ENCODE measurements at places on chromosomes 1 and 21.

DNA sequence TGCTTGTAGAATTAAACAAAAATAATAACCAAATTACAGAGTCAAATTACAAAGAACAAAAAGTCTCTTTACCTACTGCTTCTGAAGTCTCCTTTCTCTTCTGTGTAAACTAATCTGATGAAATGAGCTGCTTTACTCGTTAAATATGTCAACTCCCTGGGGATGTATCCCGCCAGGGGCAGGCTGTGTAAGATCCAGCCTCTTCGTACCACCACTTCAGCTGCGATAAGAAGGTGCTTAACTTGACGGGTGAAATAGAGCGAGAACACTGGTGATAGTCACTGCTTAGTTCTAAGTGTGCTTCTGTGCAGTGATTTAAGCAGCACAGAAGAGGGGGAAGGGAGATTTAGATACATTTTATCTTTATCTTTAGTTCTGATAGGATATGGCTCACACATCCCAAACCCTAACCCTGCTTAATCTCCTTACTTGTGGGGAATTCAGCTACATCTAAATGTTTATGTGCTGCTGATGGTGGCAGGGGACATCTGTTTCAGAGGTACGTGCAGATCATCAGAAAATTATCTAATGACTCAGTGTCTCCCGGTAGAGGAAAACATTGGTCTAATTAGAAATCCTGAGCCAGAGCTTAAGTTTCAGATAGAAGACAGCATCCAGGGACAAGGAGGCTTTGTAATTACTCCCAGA lies 46.0 kb downstream of the RHOU start:
- peak; percentile 58 for DNase-seq

DNA sequence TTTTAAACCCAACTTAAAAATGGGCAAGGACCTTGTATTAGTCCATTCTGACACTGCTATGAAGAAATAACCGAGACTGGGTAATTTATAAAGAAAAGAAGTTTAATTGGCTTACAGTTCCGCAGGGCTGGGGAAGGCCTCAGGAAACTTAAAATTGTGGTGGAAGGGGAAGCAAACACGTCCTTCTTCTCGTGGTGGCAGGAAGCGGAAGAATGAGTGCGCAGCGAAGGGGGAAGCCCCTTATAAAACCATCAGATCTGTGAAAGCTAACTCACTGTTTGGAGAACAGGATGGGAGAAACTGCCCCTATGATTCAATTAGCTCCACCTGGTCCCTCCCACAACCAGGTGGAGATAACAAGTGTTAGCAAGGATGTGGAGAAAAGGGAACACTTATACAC lies 237.7 kb downstream of the SEC16B start:
- no peak for DNase-seq

GRCh38 chr1:30778154-30778978 lies 20.8 kb upstream of the LAPTM5 start:
- peak; percentile 54 for DNase-seq

- DNase-seq = no peak
These were observed 1.8 kb upstream of the NFIA start for GRCh38 chr1:61080413-61081143.

DNA sequence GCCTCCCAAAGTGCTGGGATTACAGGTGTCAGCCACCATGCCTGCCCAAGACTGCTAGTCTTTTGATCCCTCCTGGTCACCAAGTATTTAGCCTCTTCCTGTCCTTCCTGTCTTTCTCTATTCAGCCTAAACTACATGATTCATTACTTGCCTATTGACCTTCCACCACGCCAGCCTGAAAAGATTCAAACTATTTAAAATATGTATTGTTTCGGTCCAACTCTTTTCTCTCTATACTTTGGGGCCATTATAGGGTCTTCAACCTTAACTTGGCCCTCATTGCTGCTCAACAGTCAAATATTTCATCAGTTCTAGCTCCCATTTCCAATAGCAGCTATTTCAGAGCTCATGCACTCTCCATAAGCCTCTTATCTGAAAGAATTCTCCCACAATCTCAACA lies 153.0 kb downstream of the TNFSF18 start:
- DNase-seq = no peak

- no peak for DNase-seq
These were observed 119.5 kb downstream of the CASZ1 start for GRCh38 chr1:10676963-10677362.

- DNase-seq = no peak
These were observed 67.5 kb downstream of the NVL start for GRCh38 chr1:224262373-224263054.

- DNase-seq = no peak
These were observed 502 bp upstream of the SLC35A3 start for GRCh38 chr1:99969260-99969728.

DNA sequence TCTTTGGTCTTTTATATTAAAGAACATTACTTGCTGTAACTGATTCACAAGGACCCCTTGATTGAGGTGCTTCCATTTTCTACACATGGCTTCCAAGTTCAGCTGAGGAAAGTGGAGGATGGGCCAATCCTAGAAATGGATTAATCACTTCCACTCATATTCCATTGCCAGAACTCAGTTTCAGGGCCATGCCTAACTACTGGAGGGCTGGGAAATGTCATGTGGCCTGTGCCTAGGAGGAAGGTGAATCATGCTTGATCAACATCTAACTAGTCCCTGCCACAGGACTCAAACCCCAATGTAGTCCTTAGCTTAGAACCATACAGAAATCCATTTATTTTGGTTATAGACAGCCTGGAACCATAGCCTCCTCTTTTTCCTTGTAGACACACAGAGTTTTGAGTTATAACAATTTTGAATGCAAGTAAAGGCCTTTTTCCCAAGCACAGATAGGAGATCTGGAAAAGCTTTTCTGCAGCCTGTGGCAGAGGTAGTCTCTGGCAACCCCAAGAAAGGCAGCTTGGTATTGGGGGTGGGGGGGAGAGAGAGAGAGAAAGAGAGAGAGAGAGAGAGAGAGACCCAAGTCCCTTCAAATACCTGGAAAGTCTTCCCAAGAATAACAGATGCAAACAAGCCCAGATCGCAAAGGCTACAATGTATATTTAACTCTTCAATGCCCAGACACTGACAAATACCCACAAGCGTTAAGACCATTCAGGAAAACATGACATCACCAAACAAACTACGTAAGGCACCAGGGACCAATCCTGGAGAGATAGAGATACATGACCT lies 12.5 kb downstream of the MAST2 start:
- DNase-seq = no peak

- no peak for DNase-seq
These were observed 35.6 kb downstream of the WLS start for GRCh38 chr1:68196676-68197075.

DNA sequence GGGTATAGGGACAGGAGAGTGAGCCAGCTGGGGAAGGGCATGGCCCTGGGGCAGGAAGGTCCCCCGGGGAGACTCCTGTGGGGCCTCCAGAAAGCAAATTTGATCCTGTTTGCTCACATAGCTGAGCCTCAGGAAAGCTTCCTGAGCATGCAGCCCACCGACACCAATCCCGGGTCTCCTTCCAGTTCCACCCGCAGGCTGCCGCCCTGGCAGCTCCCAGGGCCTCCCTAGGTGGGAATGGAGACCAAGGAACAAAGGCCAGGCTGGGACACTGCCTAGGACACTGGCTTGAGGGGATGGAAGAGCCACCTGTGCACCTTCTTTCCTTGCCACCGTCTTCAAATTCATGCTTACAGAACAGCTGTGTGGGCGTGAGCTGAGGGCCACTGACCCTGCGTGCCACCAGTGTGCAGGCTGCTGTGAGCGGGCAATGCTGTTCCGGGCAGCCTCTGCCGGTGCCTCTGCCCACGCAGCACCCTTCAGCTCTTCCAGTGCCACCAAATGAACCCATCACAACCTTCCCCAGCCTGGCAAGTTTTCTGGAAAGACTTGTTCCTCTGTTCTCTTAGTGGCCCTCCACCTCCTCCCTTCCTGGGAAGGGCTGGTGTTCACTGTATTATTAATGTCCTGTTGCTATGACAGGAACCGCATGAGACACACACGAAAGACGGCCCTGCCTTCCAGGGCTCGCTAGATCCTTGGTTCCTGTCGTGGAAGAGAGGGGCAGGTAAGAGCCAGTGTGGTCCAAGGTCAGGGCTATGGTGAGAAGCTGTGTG lies 53.6 kb downstream of the ACBD3 start:
- no peak for DNase-seq

DNA sequence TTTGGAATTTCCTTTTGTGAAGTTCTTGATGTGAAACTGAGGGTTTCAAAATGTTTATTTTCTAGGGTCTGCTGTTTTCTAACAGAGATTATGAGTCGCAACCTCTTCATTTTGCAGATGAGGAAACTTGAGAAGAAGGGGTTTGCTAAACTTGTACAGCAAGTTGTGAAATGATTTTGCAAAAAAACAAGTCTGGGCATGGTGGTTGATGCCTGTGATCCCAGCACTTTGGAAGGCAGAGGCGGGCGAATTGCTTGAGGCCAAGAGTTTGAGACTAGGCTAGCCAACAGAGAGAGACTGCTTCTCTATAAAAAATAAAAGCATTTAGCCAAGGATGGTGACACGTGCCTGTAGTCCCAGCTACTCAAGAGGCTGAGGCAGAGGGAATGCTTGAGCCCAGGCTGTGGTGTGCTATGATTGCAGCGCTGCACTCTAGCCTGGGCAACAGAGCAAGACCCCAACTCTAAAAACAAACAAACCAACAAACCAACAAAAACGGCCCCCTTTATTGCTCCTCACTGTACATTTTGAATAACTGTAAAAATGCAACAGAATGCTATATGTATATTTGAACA lies 9.9 kb downstream of the TRIM67 start:
- DNase-seq = no peak

DNA sequence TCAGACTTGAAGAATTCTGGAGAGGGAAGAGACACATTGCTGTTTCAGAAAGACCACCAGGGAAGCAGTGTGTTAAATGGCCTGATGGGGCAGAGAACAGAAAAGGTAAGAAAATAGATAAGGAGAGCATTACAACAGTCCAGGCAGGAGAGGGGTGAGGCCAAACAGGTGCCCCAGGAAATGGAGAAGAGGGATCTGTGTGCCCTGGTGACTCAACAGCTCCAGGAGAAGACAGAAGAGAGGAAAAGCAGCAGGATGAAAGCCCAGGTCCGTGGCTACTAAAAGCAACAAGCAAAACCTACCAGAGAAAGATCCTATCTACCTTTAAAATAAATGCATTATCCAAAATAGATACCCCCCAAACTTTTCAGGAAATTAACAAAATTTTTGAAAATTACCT lies 9.2 kb downstream of the TP53BP2 start:
- DNase-seq = no peak

DNA sequence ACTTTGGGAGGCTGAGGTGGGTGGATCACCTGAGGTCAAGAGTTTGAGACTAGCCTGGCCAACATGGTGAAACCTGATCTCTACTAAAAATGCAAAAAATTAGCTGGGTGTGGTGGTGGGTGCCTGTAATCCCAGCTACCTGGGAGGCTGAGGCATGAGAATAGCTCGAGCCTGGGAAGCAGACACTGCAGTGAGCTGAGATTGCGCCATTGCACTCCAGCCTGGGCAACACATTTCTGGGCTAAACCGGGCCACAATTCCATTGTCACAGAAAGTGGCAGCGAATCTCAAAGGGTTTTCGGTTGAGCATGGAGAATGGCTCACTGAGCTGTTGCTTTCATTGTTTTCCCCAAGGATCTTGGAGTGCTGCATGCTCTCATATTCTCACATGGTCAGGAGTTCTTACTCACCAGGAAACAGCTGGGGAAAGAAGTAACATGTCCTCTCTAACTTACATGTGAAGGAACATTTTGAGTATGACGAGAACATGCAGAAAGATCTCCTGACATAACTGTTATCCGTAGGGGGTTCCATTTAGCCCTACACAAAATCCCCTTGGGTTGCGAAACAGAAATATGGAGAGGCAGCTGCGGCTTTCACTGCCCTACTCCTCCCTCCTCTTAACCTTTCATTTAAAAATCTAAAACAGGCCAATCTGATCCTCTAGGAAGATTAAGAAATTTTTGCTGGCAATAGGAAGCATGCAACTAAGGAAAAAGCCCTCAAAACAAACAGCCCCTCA lies 341.1 kb downstream of the PCP4 start:
- DNase-seq = no peak

DNA sequence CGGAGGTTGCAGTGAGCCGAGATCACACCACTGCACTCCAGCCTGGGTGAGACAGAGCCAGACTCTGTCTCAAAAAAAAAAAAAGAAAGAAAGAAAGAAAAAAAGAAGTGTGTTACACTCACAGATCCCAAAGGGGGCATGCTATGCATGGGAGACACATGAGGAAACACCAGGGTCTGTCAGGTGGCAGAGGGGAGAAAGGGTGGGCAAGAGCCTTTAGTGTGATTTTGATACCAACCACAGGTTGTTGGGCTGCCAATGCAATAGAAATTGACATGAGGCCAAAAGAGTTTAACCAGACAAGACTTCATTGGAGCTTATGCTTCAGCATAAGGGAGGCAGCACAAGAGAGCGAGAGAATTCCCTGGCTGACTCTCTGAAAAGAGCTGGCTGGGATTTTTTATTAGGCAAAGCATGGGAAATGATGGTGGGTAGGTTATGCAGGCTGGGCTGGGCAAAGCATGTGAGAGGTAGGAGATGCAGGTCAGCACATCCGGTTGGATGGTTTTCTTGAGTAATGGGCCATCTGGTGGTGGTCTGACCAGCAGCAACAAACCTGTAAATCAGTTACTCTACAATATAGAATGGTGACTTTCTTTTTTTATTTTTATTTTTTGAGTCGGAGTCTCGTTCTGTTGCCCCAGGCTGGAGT lies 11.7 kb upstream of the EXTL1 start:
- no peak for DNase-seq

DNA sequence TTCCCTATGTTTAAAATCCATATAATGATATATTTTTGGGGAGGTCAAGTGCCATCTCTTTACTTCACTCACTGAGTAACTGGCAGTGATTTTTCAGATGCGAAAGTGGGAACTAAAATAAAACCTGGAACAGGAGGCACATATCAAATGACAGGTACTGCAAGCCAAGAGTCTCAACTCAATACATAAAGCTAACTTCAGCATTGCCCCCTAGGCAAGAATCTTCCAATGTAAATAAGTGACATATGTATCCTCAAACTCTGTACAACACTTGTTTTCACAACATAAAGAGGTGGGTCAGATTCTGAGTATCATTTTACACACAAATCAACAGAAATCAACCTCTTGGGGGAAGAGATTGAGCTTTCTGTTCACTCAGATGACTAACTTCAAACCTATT lies 18.1 kb downstream of the DCAF8 start:
- DNase-seq = peak; percentile 7

DNA sequence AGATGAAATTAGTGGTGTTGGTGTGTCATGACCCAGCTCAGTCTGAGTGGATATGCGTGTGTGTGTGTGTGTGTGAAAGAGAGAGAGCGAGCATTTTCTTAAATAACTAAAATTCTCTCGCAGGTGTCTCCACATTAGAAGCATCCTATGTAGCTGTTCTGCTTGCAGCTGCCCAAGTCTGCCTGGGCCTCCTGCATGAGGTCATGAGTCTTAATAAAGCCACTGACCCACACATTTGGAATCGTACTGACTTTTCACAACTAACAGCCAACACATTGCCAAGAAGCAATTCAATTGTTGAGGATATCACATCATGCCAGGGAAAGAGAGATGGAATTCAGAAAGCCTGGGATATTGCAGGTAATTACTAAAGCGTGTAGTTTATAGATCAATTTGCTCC lies 238.2 kb upstream of the AJAP1 start:
- DNase-seq = no peak

Data from NCI-H1092 (cell line).